ENCODE measurements at places on chromosomes 16 and 17.
A peak's percentile ranks its signal among the peaks of the same experiment; 100 is the strongest.

- no peak for DNase-seq
These were observed 12.9 kb upstream of the TACO1 start for GRCh38 chr17:63587770-63588169.

DNA sequence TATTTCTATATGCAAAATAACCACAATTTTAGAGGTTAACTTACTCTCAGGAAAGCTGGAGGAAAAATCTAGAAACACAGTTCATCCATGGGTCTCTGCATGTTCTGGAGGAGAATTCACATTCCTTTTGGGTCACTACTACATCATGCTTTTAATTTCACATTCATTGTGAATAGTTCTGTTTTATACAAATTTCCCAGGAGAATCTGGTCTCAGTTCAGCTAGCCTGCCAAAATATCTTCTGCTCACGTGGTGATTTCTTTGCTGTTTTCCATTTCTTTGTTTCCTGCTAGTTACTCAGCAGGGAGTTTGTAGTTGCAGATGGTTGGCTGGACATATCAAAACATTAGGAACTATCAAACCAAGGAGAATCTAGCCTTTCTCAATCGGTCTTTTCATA is at the start of gene ABCA9:
Gene ABCA9 (minus strand): TSS at position 106 of the 400 bp plus-strand sequence. CDS start 9,801 bp downstream, outside the sequence.
- DNase-seq = peak; percentile 93

- DNase-seq = peak; percentile 17
These were observed 1.4 kb downstream of the MPRIP start for GRCh38 chr17:17043461-17044271.

DNA sequence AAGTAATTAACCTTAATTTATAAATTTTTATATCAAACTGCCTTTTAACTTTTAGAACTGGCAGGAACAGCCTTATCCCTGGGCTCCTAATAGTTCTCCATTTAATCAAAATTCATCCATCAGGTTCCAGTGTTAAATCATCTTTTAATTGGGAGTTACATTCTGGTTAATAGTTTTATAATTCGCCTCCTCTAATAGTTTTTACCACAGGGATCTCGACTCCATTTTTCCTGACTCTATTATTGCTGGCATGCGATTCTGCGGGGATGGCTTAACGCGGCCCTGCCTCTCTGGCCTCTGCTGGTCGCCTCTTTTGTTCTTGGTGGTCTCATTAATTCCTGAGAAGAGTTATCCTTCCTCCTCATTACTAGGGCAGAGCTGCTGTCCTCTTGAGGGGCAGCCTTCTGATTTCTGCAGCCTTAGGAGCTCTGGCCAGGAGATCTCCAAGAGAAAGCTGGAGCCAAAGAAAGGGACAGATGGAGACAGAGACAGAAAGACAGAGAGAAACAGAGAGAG is 71.1 kb downstream of the MRM1 start:
- DNase-seq = no peak

DNA sequence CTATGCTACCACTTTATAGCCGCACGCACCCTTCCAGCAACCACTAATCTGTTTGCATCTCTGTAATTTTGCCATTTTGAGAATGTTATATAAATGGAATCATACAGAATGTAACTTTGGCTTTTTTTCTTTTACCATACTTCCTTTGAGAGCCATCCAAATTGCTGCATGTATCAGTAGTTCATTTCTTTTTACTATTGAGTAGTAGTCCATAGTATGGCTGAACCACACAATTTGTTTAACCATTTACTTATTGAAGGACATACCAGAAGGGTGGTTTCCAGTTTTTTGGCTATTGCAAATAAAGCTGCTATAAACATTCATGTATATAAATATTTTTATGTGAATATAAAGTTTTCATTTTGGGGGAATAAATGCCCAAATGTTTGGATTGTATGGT is 8.8 kb downstream of the TENT4B start:
- no peak for DNase-seq

Measured in fibroblast of skin of scalp (primary cell).